ENCODE measurements at places on chromosomes 5 and 9. TPM values are rescaled to one million over a fixed set of nuclear protein-coding genes. Genes with fewer than 3 reads are reported as not detected.

DNA sequence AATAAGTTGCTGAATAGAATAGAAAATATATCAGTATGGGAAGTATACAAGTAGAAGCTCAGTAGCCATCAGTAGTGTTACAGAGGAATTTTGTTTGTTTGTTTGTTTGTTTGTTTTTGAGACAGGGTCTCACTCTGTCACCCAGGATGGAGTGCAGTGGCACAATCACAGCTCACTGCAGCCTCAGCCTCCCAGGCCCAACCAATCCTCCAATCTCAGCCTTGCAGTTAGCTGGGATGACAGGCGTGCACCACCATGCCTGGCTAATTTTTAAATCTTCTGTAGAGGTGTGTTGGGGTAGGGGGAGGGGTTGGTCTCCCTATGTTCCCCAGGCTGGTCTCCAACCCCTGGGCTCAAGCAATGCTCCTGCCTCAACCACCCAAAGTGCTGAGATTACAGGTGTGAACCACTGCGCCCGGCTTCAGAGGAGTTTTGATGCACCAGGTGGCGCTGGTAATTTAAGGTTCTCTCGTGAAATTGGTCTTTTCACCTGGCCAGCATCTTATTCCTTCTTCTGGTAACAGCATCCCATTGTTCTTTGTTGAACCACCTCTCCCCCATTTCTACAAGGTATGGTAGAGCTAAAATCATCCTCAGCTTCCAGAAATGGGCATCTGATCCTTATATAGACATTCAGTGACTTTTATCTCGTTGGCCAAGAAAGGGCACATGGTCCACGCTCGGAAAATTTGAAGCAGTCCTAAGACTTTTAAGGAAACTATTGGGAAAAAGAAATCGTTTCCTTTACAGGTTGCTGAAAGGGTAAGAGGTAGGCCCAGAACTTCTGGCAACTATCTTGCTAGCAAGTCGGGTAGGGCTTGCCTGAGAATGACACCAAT is 157.1 kb downstream of the ARRDC3 start:
- no peak for DNase-seq

Gene PCDHGA8
- total RNA-seq = 7.8 TPM

DNA sequence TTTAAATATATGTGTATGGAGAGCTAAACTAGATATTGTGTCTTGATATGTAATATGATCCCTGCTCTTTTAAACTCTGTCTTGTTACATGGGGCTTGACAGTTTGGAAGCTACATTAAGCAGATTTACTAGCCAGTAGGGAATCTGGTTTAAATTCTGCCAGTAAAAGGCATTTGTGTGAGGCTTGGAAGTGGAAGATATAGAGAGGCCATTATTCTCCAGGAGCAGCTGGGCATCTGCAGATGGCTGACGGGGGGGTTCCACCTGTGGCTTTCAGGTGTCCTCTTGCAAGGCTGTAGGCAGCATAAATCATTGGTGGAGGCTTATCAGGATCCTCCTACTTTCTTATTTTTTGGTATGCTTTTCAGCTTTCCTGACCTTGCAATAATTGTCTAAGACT is 179.1 kb upstream of the FBXL7 start:
- DNase-seq = no peak

DNA sequence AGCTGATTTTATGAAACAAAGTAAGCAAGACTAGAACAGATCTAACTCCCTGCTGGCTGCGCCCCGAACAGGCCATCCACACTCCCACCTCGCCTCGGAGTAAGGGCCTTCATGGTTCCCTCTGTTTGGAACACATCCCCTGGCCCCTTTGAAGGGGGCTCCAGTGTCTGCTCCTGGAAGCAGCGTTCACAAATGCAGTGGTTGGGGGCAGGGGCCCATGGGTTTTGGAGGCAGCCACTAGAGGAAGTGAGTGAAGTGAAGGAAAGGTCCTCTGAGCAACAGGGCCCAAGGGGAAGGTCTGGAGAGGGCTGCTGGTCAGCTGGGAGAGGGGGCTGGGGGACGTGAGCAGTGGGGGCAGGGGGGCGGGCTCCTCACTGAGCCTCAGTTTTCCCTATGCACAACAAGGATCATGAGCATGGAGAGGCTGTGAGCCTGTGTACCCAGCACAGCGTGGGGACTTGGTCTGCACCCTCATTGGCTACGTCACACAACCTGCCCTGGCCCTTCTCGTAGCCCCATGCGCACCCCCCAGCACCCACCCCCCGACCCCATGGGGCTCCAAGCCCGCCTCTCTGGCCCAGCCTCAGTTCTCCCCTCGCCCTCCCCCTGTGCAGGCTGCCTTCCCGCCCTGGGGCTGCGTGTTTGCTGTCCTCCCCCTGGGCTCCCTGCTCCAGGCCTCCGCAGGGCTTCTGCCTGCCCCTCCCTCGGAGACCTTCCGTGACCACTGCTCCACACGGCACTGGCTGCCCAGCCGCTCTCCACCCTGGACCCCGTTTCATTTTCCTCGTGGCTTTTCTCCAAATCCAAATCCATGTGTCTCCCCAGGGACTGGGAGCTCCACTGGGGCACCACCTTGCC is 39.5 kb downstream of the RASGEF1C start:
- no peak for DNase-seq

- no peak for DNase-seq
Measured at GRCh38 chr5:73565969-73566547, 515 bp downstream of the UTP15 start.

DNA sequence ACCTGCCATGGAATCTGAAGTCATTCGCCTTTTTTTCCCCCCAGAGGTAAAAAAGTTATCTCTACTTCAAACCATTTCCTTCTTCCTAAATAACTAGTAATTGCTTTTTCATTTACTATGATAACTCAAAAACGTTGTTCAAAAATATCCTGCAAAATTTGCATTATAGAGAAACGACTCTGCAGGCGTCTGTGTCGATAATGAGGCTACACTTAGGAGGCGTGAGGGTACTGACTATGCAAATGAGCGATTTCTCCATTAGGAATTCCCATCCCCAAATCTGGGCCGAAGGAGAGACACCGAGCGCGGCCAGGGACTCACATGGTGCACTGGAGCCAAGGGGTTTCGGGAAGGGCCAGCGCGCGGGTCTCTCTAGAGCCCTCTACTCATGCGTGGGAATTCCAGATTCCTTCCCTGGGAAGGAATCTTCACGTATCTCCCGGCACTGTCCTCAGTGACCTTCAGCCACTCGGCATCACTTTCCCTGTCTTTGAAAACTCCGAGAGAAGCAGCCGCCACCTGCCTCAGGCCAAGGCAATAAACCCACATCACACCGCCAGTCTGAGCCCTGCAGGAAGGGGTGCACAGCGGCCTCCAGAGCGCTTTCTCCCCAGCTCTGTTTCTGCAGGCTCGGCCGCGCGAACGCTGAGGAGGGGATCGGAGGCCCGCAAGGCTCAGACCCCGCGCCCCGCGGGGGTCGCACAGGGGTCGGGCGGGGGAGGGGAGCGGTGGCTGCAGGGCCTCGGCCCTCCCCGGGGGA is 718 bp upstream of the DENND4C start:
- peak; percentile 83 for DNase-seq

Gene NUTM2G
- not detected for total RNA-seq

Gene MEIKIN
- not detected for total RNA-seq

DNA sequence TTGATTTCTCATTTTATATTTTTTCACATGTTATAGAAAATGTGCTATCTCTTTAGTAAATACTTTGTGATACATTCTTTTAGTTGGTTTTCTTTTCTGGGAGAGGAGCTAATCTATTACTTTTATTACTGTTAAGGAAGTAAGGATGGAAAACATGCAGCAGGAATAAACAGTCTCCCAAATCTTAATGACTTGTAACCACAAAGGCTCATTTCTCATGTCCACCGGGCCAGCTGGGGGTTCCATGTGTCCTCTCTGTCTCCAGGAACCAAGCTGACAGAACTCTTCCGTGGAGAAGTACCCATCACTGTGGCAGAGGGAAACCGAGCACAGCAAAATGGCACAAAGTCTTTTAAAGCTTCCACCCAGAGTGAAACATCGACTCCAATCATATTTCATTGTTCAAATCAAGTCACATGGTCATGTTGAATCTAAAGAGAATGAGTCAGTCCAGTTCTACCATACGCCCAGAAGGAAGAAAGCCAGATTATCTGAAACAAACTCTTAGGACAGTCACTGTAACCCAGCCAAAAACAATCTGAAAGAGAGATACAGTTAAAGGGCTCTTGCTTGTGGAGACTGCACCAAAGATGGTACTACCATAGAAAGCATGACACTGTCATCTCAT is 97.1 kb upstream of the CDH6 start:
- DNase-seq = no peak

Gene ARHGEF37
- total RNA-seq = 37.1 TPM

GRCh38 chr5:123844873-123845272 is 332.9 kb downstream of the CSNK1G3 start:
- DNase-seq = no peak

GRCh38 chr9:9631284-9631683 is 981.5 kb downstream of the PTPRD start:
- no peak for DNase-seq

All from sigmoid colon (tissue), 7 donors.